ENCODE measurements at places on chromosomes 13 and 19. TPM values are rescaled to one million over a fixed set of nuclear protein-coding genes. Genes with fewer than 3 reads are reported as not detected.

IFI30 gene
- not detected for total RNA-seq

DNA sequence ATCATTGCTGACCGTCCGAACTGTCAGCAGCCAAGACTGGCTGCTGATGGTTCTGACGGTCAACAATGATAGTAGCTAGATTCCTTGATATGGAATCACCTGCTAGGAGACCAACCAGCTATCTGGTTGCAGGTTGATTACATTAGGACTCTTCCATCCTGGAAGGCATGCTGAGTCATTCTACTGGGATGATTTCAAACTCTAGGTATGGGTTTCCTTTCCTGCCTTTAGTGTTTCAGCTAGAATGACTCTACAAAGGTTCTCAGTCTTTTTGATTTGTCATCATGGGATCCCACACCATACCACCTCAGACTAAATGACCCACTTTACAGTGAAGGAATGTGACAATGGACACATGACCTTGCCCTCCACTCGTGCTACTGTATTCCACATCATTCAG is 138.1 kb upstream of the KL start:
- no peak for DNase-seq

- DNase-seq = no peak
These were observed 253.9 kb upstream of the GPC6 start for GRCh38 chr13:92972751-92973150.

DNA sequence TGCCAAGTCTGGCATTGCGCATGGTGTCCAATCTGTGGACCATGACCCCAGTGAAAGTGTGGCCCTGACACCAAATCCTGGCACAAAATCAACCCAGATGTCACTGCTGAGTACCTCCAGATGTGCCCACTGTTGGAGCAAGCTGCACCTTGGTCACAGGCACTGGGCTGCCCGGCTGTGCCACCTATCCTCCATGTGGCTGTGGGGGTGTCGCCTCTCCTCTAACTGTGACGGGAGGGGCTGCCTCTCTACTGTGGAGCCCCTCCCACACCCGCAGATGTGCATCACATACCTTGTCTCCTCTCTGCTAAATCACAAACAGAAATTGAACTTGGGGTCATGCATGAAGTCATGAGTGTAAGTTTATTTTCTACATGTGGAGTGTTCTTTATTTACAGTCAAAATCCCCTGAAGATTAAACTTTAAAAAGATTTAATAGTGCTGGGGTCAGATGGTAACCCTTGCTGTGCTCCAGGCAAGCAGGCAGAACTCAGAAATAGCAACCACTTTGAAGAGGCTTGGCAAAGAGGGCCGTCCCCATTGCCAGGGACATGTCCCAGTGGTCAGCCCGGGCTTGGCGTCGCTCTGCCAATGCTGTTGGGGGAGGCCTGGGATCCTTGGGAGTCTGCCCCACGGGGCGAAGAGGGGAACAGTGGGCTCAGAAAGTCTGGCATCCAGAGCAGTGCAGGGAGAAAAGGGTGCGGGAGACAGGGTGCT is 46.4 kb upstream of the ZNF536 start:
- no peak for DNase-seq

GRCh38 chr19:1073956-1074517 is 7.1 kb downstream of the ARHGAP45 start:
- DNase-seq = no peak

DNA sequence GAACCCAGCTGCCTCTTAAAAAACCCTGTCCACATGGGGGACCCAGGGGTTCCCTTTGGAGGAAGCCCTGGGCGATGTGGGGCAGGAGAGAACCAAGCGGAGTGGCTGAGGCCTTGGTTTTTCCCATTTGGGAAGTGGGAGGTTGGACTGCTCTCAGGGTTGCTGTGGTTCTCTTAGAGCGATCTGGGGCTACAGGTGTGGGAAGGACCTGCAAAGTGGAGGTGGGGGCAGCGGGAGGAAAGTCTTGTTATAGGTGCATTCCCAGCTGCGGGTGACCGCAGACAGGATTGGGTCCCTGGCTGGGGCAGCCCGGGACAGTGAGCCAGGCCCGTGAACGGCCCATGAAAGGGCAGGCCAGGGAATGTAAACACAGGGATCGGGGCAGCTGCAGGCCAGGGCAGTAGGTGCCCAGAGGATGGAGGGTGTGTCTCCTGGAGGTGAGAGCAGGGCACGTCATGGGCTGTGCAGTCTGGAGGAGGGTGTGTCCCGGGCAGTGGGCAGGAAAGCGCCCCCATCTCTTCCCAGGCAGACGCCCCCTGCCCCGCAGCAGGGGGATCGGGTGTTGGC is 814 bp downstream of the SLC25A23 start:
- DNase-seq = no peak

GRCh38 chr13:95226932-95227695 is 74.1 kb downstream of the ABCC4 start:
- DNase-seq = no peak

GRCh38 chr13:46297361-46297811 is 85.7 kb downstream of the LRRC63 start:
- no peak for DNase-seq

EBI3 gene
- 1.5 TPM for total RNA-seq

Measured in A673 (cell line).